ENCODE measurements at places on chromosomes 3 and 15.

DNA sequence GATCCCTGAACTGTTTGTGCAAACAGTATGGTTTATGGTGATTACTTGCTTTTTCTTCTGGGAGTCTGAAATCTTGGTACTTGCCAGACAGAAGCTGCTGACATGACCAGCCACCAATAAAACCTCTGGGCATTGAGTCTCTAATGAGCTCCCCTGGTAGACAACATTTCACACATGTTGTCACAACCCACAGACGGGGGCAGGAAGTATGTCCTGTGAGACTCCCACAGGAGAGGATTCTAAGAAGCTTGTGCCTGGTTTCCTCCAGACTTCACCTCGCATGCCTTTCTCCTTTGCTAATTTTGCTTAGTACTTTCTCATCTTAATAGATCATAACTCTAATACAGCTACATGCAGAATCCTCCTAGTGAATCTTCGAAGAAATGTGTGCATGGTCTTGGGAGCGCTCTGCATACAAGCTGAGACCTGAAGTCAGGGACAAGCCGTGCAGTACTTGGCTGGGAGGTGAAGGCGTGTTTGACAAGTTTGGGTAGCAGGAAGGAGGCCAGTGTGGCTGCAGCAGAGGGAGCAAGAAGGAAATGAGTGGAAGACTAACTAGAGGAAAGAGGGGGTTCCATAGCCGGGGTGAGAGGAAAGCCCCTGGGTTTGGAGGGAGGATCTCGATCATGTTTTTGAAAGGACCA, 49.0 kb downstream of the B3GNT5 start:
- DNase-seq, result no peak

DNA sequence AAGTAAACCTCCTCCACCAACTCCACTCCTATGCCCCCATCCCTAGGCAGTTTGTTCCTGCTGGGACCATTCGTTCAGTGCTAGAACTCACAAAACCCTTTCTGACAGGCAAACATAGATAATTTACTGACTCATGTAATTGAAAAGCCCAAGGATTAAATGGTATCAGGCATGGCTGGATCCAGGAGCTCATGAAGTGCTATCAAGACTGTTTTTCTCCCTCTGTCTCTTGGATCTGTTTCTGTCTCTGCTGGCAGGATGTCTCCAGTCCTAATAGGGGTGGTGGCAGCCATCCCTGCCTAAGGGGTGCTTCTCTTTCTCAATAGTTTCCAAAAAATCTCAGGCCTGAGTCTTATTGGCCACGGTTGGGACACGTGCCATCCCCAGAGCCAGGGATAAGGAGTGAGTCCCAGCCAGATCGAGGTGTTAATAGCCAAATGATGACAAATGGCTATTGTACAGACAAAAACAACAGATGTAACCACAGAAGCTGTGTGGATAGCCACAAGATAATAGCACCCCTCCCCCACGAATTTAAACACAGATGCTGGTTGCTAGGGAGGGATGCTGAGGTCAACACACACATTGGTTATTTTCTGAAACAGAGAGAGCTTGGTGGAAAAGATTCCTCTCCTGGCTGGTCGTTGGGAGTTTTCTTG, 168.6 kb downstream of the SHQ1 start:
- no peak for DNase-seq

- peak; percentile 27 for DNase-seq
Observed at GRCh38 chr3:63960048-63960711, 48.0 kb upstream of the SCAANT1 start.

GRCh38 chr3:187678726-187679268, 8.6 kb upstream of the SST start:
- peak; percentile 54 for DNase-seq

Data from T1000 (cell line).